ENCODE measurements at places on chromosomes 11 and 22.
A peak's percentile ranks its signal among the peaks of the same experiment; 100 is the strongest.

- DNase-seq = no peak
Observed at GRCh38 chr11:111694851-111695250, 71.3 kb downstream of the PPP2R1B start.

DNA sequence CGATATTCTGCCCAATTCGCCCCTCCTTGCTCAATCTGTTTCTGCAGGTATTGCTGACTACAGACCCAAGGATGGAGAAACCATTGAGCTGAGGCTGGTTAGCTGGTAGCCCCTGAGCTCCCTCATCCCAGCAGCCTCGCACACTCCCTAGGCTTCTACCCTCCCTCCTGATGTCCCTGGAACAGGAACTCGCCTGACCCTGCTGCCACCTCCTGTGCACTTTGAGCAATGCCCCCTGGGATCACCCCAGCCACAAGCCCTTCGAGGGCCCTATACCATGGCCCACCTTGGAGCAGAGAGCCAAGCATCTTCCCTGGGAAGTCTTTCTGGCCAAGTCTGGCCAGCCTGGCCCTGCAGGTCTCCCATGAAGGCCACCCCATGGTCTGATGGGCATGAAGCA lies 9.2 kb upstream of the SLC35E4 start:
- DNase-seq = no peak

- no peak for DNase-seq
Observed at GRCh38 chr11:110356762-110357671, 60.6 kb upstream of the RDX start.

- DNase-seq = no peak
Observed at GRCh38 chr11:124193221-124194010, 10.3 kb downstream of the OR10D3 start.

DNA sequence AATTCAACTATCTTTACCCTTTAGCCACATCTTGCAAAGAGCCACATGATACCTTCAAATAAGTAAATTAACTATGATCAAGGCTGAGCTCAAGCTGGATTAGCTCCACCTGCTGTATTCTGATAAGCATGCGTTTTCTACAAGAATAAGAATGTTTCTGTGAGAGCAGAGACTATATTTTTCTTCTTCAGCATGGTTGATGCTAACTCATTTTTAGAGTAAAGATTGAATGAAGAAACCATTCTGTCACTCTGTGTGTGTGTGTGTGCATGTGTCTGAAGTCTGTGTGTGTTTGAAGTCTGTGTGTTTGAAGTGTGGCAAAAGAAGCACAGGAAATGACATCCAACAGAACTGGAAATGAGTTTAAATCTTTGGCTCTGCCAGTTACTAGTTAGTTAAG lies 12.0 kb upstream of the LAYN start:
- DNase-seq = no peak

GRCh38 chr22:22479999-22480532 lies 28.5 kb downstream of the ZNF280B start:
- no peak for DNase-seq

DNA sequence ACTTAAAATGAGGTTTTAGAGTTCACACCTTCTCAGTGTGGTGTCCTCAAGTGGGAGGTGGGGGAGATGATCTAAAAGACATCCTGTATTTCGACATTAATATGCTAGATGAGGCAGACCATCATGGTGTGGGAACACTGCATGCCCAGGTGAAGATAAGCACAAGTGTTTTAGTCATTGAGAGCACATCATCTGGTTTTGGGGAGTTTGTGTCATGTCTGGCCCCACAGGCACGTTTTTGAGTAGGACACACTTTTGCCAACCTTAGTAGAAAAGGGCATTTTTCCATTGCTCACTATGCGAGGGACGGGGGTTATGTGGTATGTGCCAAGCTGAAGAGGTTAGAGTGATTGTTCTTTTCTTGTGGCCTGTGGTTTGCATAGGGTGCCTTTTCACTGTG lies 189.3 kb downstream of the DBX1 start:
- DNase-seq = no peak

DNA sequence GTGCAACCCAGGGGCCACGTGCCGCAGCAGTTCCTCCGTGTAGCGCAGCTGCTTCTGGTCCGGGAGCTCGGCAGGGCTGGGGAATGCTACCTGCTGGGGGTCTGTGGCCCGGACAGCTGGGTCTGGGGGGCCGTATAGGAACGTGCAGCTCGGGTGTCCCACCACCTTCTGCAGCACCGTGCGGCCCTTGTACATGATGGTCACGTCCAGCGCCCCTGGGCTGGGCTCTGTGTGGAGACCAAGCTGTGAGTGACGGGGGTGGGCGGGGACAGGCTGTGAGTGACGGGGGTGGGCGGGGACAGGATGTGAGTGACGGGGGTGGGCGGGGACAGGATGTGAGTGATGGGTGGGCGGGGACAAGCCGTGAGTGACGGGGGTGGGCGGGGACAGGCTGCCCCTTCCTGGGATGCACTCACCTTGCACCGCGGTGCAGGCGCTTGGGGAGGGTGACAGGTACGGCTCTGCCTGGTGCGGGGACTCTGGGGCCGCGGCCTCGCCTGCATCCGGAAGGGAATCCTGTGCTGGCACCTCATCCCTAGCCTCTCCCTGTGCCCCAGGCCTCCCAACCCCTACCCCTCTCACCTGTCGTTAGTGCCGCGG lies 2.3 kb downstream of the IRF7 start:
- peak; percentile 70 for DNase-seq

- no peak for DNase-seq
Observed at GRCh38 chr22:49247194-49247924, 580.3 kb downstream of the BRD1 start.

- no peak for DNase-seq
Observed at GRCh38 chr22:48338793-48339705, 1488.6 kb downstream of the BRD1 start.

DNA sequence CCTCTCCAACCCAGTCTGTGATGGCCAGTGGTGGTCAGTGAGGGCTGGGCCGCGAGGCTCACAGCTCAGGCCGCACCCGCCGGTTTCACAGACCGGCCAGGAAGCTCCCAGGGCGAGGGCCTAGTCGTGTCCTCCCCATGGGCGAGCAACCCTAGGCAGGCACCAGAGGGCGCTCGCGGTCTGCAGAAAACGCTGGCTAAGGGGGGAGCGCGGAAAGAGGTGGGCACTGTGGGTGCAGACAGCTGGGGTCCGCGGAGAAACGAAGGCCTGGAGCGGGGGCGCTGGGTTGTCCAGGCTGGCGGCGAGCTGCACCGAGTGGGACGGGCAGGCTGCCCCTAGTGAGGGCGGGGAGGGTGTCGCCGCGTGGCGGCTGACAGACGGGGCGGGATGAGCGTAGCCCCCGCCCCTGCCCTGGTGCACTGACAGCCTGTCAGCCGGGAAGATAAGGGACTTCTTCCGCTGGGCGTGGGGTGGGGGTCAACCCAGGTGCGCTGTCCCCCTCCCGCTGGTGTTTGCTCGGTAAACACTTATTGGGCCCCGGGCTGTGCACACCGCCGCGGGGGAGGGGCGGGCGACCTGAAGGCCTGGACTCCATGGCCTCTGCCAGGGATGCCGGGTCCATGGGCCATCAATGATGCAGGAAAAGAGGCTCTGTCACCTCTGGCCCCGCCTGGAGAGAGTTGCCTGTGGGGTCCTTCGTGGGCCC lies 7.5 kb downstream of the GP1BB start:
- DNase-seq = peak; percentile 67

- DNase-seq = no peak
Observed at GRCh38 chr11:78201096-78201818, 12.5 kb downstream of the USP35 start.

GRCh38 chr22:23269441-23270211 lies 89.3 kb downstream of the BCR start:
- no peak for DNase-seq

DNA sequence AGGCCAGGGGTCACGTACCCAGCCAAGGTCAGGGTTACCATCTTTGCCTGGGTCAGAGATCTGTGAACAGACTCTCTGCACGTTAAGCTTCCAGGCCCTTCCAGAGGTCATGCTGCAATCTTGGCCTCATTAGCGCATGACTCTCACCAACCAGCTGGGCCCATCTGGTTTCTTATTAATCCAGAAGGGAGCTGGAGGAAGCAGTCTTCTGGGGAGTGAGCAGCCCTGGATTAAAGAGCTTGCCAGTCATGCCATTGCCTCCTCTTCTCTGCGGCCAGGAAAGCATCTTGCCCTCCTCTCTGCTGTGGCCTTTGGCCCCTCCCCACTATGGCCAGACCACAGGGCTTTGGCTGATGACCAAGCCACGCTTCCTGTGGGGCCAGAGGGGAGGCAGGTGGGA lies 57.4 kb downstream of the CHST1 start:
- no peak for DNase-seq

GRCh38 chr11:46633291-46634217 lies 16.2 kb downstream of the ATG13 start:
- DNase-seq = no peak

GRCh38 chr11:116693102-116693570 lies 79.7 kb downstream of the BUD13 start:
- DNase-seq = no peak

- DNase-seq = peak; percentile 90
Observed at GRCh38 chr11:62753736-62754603, at the start of gene ZBTB3. Gene ZBTB3, minus strand, starts transcription at chr11:62754160. Its CDS starts 496 bp downstream, at chr11:62753664.

DNA sequence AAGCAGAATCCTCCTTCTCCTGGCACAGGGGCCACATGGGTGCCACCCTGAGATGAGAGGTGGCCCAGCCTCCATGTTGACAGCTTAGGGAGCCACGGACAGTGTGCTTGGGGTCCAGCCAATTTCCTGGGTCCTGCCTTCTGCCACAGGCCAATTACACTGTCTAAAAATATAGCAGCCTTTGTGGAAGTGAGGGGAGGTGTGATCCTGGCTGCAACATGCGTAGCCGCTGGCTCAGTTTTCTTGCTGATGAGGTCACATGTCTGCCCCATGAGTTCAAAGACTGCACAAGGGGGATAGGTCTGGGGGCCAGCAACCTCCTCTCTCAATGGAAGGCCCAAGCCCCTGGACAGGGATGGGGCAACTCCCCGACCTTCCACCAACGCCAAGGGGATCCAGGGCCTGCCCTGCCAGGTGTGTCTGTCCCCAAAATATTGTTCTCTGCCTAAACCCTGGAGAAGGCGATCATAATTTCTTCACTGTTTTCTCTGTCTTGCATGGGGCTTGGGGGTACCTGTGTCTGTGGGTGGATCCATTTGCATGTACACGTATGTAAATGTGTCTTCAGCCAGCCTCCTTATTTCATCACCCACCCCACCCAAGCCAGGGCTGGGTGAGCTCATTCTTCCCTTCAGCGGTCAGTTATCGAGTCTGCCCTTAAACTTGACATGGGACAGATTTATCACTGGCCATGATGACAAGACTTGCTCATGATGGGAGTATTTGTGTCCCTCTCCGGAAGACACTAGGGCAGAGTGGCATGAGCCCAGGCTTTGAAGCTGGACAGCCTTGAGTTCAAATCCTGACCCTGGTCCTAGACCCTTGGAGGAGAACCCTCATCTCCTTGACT lies 59.4 kb downstream of the OTOG start:
- DNase-seq = no peak

GRCh38 chr11:71500601-71501021 lies 26.5 kb upstream of the KRTAP5-7 start:
- no peak for DNase-seq

DNA sequence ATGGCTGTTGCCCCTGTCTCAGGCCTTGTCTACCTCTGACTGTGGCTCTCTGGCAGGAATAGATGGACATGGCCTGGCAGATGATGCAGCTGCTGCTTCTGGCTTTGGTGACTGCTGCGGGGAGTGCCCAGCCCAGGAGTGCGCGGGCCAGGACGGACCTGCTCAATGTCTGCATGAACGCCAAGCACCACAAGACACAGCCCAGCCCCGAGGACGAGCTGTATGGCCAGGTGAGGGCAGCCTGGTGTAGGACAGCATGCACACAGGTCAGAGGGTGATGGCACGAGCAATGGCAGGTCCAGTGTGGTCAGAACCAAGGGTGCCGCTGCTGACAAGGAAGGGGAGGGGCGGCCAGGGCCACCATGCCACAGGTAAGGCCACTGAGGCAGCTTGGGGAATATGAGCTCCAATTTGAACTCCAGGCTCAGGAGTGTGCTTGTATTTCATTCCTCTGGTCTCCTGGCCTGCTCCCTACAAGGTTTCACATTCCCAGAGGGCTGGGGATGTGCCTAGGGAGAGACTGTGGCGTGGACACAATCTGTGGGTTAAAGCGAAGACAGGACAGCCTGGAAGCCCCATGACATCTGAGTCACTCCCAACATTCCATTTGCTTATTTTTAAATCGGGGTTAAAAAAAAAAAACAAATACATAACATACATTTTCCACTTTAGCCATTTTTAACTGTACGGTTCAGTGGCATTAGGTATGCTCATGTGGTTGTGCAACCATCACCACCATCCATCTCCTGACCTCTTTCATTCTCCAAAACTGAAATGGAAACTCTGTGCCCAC lies 562 bp downstream of the FOLR3 start:
- no peak for DNase-seq
